HEK293T (cell line): ENCODE measurements at places on chromosomes 6 and 20.

GRCh38 chr6:168599769-168600330, 158.9 kb downstream of the SMOC2 start:
- no peak for DNase-seq

DNA sequence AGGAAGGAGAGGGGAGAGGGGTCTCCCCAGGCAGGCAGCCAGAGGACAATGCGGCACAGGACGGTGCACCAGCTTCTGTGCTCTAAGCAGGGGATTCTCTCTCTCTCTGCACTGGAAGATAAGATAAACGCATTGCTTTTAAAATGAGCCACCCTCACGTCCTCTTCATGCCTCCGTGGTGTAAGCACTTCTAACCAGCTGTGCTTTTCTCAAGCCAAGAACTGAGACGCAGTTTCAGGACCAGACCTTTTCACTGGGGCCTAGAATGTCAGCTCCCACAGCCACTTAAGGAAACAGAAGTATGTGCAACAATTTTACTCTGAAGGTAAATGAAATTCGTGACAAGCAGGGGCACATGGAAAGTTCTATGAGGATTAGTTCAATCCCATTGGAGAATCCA, 82.4 kb downstream of the PSMB1 start:
- no peak for DNase-seq

GRCh38 chr20:47235853-47236638, 120.5 kb downstream of the ZMYND8 start:
- DNase-seq: no peak

DNA sequence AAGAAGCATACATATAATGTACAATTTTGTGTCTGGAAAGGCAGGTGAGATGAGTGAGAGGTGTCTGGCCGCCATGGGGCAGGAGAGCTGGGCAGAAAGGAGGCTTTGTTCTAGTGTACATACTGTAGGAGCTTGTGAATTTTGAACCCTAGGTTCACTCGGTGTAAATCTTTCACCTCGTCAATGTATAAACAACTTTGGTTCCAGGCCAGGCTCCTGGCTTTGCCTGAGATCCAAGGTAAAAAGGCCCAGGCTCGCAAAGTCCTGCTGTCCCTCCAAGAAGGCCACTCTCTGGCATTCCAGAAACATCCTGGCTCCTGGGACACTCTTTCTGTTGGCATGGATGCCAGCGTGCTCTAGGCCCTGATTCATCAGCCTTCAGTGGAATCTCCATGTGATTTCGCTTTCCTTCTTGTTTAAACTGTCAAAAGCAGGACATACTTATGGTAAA, 7.1 kb upstream of the SLC22A7 start:
- DNase-seq: no peak

DNA sequence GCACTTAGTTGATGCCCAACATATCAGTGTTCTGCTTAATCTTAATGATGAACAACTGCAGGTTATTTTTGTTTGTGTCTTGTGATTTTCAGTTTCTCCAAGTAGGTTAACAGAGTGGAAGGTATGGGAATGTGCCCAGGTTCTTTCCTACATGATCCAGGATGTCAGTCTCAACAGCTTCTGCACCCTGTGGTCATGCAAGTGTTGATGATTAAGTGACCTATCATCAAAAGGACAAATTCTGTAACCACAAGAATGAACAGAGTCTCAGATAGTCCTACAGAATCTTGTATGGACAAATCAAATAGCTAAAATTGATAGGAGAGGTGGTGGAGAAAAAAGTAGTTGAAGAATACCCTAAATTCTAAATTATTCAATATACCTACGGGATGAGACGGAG, 26.1 kb downstream of the MAN1A1 start:
- DNase-seq: no peak

DNA sequence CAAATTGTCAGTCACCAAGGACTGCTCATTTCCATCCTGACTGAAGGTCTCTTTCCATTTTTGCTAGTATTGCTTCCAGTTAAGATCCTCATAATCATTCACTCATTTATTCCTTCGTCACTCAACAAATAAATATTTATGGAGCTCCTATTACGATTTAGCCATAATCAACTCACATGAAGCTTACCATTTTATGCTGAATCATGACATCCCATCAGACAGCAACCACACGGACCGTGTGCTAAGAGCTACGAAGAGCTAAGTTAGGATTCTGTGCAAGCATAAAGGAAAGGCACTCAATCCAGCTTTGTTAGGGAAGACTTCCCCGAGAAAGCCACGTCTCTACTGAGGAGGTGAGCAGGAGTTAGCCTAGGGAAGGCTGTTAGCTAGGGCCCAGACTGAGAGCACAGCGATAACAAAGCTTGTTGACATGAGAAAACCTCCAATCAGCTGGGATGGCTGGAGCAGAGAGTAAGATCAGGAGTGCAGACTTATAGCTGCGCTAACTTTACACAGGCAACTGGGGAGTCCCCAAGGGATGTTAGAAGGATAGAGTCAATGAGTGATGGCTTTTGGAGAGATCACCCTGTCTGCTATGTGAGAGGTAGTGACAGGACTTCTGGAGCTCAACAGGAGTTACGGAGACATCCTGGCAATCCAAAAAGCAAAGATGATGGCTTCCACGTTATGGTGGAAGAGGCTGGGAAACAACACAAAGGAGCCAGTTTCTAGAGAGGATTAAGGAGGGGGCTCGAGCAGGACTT, 2.6 kb upstream of the GID8 start:
- no peak for DNase-seq

DNA sequence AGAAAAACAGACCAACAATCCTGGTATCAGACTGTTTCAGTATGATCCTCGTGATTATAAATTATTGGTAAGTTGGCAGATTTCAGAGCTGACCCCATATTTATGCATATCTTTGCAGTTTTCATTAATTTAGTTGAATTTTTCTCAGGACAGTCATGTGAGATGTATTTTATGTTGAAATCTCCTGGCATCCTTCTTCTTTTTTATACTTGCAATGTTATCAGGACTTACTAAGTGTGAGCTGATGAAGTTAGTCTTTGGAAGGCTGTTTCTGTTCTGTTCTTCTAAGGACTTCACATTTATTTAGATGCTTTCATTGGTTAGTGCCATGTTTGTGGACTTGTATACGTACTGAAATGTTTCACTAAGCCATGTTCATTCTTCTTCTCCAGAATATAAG, 17.2 kb downstream of the SMPDL3A start:
- no peak for DNase-seq
